ENCODE measurements at places on chromosomes 13 and 19. TPM values are rescaled to one million over a fixed set of nuclear protein-coding genes. Genes with fewer than 3 reads are reported as not detected.

Gene JOSD2
- total RNA-seq = 12.1 TPM

Gene ZNF529
- total RNA-seq = 10.5 TPM

Gene FPR3
- not detected for total RNA-seq

Gene EBI3
- total RNA-seq = 0.33 TPM

Gene ZNF723
- total RNA-seq = not detected

Gene CLDN10
- total RNA-seq = not detected

Gene FGF21
- not detected for total RNA-seq

Gene ZNF837
- 3.4 TPM for total RNA-seq

Gene DCLK1
- total RNA-seq = 80.0 TPM

Gene RETN
- total RNA-seq = not detected

Gene TEX101
- not detected for total RNA-seq

Gene EEF1AKMT1
- 15.9 TPM for total RNA-seq

Gene KLK14
- total RNA-seq = not detected

Gene ZFR2
- total RNA-seq = not detected

Gene ICAM5
- 1.2 TPM for total RNA-seq

Gene NECTIN2
- 22.1 TPM for total RNA-seq

Measured in fibroblast of the aortic adventitia (primary cell).